ENCODE measurements at places on chromosomes 6 and 20.

GRCh38 chr20:62164879-62165761, 17.7 kb upstream of the MTG2 start:
- no peak for DNase-seq

GRCh38 chr6:121522265-121522664, 86.8 kb downstream of the GJA1 start:
- peak; percentile 88 for DNase-seq

- no peak for DNase-seq
Observed at GRCh38 chr20:53691811-53692192, 98.2 kb upstream of the ZNF217 start.

- DNase-seq = peak; percentile 92
Observed at GRCh38 chr6:28895131-28895812, 28.5 kb downstream of the TRIM27 start.

DNA sequence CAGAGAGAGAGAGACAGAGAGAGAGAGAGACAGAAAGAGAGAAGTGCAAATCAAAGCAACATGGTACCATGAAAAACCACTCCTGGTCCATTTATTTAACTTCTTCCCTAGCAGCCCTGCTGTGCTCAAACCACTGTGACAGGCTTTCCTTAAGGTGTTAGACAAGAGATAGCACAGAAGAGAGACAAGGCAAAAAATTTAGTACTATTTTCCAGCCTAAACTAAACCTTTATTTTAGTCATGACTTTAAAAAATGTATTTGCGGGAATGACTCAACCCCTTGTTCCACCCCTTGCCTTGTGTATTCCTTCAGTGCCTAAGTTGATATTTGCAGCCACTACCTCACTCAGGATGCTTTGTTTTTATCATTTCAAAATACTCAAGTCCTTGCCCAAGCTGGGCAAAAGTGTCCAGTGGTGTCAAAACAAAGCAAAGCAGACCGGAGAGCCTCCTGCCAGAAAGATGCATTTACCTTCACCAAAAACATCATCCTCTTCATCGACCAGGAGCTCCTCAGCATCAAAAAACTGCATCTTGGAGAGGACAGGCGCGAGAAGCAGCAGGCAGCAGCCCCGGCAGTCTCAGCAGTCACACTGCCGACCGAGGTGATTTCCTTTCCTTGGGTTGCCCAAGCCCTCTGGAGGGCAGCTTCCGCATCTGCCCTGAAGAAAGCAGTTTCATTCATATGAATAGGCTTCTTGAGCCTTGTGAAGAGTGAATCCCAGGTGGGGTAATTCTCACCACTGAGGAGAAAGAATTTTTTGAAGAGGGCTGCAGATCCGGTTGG, at the start of gene RIPOR2:
RIPOR2 (minus strand) TSS at position 595 of the 787 bp plus-strand sequence; CDS start at position 533, 62 bp downstream.
- no peak for DNase-seq

DNA sequence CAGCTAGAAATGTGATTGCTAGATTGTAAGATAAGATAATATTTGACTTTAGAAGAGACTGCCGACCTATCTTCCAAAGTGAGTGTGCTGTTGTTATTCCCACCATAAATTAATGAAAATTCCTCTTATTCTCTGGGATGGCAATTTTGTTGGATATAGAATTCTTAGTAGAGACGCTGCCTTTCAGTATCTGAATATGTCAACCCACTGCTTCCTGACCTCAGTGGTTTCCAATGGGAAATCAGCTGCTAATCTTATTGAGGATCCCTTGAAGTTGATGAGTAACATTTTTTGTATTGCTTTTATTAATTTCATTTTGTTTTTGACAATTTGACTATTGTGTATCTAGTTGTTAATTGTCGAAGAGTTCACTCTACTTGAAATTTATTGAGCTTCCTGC, 313.0 kb downstream of the BMP2 start:
- DNase-seq = no peak

GRCh38 chr20:60851826-60852704, 400.0 kb upstream of the CDH4 start:
- no peak for DNase-seq

DNA sequence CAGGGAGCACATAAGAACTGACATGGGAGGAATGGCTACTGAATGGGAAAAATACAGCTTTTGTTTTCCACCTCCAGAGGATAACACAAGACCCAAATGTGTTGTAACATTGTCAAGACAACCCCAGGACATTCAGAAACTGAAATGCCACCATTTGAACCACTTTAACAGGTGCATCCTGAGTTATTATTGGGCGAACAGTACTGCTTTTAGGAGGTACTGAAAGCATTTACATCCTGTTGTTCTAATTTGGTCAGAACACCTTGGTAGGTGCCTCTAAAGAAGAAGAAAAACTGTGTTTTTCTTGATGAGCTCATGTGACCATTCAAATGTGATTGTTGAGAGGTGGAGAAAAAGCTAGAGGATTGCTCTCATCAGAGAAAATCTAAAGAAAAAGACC, 6.4 kb upstream of the TXNDC5 start:
- no peak for DNase-seq
